Mucosa of gallbladder (tissue), 1 donor: ENCODE measurements at places on chromosomes 11 and 22. TPM values are rescaled to one million over a fixed set of nuclear protein-coding genes. Genes with fewer than 3 reads are reported as not detected.

The MPZL2 gene
- total RNA-seq: 72.5 TPM

The SCN2B gene
- total RNA-seq: 0.69 TPM

The MMP27 gene
- total RNA-seq: not detected

The DEPDC7 gene
- 10.4 TPM for total RNA-seq

The NXPE4 gene
- not detected for total RNA-seq

The APOL4 gene
- 3.4 TPM for total RNA-seq

The KDM4D gene
- 0.66 TPM for total RNA-seq

The FEN1 gene
- 7.7 TPM for total RNA-seq

The CCDC73 gene
- total RNA-seq: not detected

The CHRNA10 gene
- 1.8 TPM for total RNA-seq

The SELENOM gene
- 252 TPM for total RNA-seq

The MPZL3 gene
- 23.2 TPM for total RNA-seq

The ANGPTL5 gene
- 0.09 TPM for total RNA-seq

The SCGB1A1 gene
- total RNA-seq: 2.7 TPM

The PRG2 gene
- 0.26 TPM for total RNA-seq

The OR51L1 gene
- not detected for total RNA-seq

The OR52I1 gene
- total RNA-seq: not detected

The LRRN4CL gene
- total RNA-seq: 4.3 TPM

The SLC35E4 gene
- 4.6 TPM for total RNA-seq

The DEUP1 gene
- total RNA-seq: 0.14 TPM

The SYT12 gene
- 0.58 TPM for total RNA-seq

The MRGPRF gene
- 43.8 TPM for total RNA-seq

The VSTM5 gene
- 1.8 TPM for total RNA-seq

The FAM111B gene
- total RNA-seq: 1.4 TPM

The PYGM gene
- total RNA-seq: 14.3 TPM

The KBTBD4 gene
- total RNA-seq: 20.3 TPM

The DKK3 gene
- total RNA-seq: 80.0 TPM

The RFPL3 gene
- total RNA-seq: not detected

The LMNTD2 gene
- 7.5 TPM for total RNA-seq

The GLB1L3 gene
- not detected for total RNA-seq
